ENCODE measurements at places on chromosomes 3 and 15.

DNA sequence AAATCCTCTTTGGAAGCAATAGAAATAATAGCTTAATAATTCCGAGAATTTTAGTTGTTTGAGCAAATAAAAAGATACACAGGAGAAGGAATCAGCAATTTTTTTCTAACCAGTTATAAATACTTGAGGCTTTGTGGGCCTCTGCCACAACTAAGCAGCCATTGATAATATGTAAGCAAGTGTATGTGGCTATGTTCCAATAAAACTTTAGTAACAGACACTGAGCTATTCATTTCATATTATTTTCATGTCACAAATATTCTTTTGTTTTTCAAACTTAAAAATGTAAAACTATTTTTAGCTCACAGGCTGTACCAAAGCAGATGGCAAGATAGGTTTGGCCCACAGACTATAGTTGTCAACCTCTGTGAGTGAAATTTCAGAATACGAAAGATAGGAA, 85.7 kb downstream of the MSL2 start:
- no peak for DNase-seq

- no peak for DNase-seq
Measured at GRCh38 chr3:143098032-143098764, 21.4 kb upstream of the CHST2 start.

GRCh38 chr3:71393093-71393492, 190.4 kb downstream of the FOXP1 start:
- DNase-seq, result no peak

GRCh38 chr3:184333190-184333589, 4.2 kb upstream of the FAM131A start:
- DNase-seq, result no peak

GRCh38 chr3:76369170-76369569, 583.8 kb upstream of the ZNF717 start:
- no peak for DNase-seq

DNA sequence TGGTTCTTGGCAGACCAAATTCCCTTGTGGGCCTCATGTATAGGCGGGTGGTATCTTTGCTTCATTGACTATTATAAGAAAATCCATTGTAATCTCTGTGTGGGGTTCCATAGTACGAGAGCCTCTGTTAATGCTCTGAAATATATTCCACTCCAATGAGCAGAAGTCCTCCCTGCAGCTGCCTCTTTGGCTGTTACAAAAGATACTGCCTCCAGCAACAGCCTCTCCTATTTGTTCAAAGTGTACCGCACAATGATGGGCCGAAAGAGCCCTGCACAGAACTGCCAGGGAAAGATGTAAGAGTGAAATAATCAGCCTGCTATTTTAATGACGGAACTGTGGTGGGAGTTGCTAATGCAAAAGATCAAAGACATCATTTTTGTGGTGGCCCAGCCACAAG, 48.9 kb downstream of the GRK7 start:
- DNase-seq, result peak; percentile 71
